ENCODE measurements at places on chromosomes 5 and 9.

DNA sequence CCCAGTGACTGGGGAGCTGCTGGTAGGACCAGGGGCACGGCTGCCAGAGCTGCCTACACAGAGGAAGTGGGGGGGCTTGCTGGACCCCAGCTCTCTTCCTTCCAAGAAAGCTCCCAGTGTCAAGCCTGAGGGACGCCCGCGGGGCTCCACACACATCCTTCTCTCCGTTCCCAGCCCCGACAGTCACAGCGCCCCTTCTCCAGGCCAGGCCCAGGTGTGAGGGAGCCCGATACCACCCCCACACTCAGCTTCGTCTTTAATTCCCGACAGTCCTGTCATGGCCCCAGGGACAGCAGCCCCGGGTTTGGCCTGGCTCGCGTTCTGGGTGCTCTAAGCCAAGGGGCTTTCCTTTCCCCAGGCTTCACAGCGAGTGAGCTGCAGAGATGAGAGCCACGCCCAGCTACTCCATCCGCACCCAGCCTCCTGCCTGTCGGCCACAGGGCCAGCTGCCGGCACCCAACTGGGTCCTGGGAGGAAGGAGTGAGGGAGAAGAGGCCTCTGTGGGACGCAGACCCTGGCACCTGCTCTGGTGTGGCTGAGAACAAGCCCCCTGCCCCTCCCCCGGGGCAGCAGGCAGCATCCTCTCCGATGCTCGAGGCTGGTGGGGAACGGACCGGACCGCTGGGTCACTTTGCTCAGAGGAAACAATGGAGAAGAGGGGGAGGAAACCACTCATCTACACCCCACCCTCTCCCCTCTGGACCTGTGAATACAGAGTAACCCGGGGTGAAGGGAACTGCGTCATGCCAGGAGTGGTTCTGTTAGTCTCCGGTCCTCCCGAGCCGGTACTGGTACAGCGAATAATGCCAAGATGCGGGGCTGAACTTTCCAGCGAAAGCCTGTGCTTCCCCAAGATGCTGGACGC, 53.9 kb upstream of the PHYKPL start:
- no peak for DNase-seq

DNA sequence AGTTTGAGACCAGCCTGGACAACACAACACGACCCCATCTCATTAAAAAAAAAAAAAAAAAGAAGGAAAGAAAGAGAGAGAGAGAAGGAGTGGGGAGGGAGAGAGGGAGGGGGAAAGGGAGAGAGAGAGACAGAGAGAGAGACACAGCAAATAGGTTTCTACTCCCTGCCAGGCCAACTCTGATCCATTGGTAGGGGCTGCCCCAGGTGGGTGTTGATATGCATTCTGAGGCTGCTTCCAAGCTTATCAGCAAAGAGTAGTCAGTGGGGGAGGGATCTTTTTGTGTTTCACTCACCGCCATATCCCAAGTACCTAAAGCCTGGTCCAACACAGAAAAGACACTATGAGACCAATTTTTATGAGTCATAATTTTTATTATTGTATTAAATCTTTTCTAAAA, 57.0 kb upstream of the SAP30L start:
- no peak for DNase-seq

GRCh38 chr5:50694027-50694590, 27.7 kb downstream of the PARP8 start:
- DNase-seq: no peak

- no peak for DNase-seq
Observed at GRCh38 chr9:36788534-36788933, 215.8 kb downstream of the MELK start.

DNA sequence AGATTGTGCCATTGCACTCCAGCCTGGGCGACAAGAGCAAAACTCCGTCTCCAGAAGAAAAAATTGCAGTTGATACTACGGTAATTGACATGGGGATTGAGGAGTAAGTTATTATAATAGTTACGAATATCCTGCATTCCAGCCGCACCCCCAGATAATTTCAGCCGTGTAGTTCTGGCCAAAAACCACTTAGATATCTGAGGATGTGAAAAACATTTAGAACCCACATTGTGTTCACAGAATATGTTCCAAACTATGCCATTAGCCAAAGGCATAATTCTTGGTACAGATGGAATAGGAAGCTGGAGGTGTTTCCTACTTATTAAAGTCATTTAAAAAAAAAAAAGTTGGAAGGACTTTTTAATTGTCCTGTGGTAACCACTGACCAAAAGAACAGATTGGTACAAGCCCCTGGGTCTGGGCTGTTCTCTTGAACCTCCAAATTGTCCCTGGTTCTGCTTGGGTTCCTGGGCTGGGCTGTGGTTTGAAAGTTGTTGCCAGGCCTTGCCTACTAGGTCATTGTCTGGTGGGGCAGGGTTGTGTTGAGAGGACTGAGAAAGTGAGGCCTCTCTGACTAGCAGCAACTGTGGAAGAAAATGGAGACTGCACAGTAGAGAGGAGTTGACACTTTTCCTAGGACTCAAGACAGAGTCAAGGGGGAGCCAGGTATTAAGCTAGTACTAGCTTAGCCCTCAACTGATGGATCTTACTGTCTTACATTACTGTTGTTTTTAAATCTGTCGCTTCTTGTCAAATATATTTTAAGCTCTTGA, 198.8 kb downstream of the NR3C1 start:
- DNase-seq: no peak

- DNase-seq: no peak
Observed at GRCh38 chr9:96554801-96555566, 64.7 kb downstream of the CDC14B start.

- DNase-seq: no peak
Observed at GRCh38 chr9:116693233-116693731, 6.2 kb downstream of the TRIM32 start.

- DNase-seq: no peak
Observed at GRCh38 chr5:3375586-3376311, 219.9 kb upstream of the IRX1 start.
